Upper lobe of right lung (tissue), 1 donor: ENCODE measurements at places on chromosomes 1 and 21. TPM values are rescaled to one million over a fixed set of nuclear protein-coding genes. Genes with fewer than 3 reads are reported as not detected.
A peak's percentile ranks its signal among the peaks of the same experiment; 100 is the strongest.

- H3K4me3 ChIP-seq: no peak overlapping the region
- H3K27me3 ChIP-seq: no peaks in the 10 kb centered on the region
- H3K36me3 ChIP-seq: peaks cover 4% of the 10 kb centered on the region
- H3K4me1 ChIP-seq: no peaks in the 10 kb centered on the region
These were observed 23.4 kb downstream of the PRKCZ start for GRCh38 chr1:2073382-2074230.

DNA sequence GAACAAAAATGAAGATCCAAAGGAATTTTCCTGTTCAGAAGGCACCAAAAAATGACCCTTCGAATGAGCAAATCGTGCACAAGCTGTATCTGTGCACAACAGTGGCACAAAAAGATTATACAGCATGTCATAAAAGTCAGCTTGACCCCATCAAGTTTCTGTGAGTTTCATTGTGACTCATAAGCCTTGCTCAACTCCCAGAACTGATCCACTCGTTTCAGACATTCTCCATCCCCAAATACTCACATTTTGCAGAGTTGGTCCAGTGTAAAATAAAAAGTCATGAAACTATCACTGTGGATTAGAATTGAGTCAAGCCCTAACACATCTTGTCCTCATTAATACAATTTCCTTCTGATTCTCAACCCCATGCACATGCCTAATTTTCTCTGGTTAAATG is 174.7 kb upstream of the PKN2 start:
- no peak overlapping the region for H3K4me3 ChIP-seq
- no peaks in the 10 kb centered on the region for H3K4me1 ChIP-seq
- no peaks in the 10 kb centered on the region for H3K36me3 ChIP-seq

DNA sequence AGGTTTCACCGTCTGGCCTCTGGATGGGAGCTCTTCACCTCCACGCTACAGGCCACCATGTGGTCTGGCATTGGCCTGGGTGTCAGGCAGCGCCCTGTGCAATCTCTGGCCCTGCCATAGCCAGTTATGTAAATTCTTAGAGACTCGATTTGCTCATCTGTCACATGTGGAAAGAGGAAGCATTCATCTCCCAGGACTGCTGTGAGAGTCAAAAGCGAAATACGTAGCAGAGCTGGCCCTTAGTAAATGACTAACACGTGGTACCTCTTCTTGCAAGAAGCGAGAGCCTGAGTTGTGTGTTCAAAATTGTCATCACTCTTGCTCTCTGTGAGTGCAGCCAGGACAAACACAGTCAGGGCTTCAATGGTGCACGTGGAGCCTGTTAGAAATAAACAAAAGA is 159.0 kb upstream of the BACE2 start:
- no peak for DNase-seq
- H3K27me3 ChIP-seq: no peaks in the 10 kb centered on the region
- no peak overlapping the region for H3K27ac ChIP-seq
- H3K36me3 ChIP-seq: no peaks in the 10 kb centered on the region
- no peak overlapping the region for H3K4me3 ChIP-seq

DNA sequence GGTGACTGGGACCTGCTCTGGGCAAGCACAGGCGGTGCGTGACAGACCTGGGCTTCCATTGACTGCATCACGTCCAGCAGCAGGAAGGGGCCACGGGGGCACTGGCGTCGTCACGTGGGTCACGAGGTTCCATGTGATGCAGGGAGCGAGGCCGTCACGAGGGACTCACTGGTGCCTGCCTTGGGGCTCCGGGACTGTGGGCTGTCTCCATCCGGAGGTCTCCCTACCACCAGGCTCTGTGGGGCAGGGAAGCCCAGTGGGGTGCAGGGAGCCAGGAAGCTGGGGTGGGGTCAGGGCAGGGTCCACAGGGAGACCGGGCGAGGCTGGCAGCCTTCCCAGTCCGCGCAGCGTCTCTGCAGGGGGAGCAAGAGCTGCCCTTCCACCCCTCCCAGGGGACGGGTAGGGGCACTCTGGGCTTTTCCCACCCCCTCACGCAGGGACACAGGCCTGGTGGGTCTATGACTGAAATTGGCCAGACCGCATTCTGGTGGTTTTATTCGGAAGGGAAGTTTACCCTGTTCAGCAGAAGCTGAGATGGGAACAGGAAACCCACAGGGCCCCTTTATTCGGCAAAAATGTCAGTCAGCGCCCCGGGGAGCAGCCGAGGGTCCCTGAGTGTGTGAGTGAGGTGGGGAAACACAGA is 416 bp upstream of the TNFRSF14 start:
- peaks cover 26% of the 10 kb centered on the region for H3K36me3 ChIP-seq
- peaks cover 30% of the 10 kb centered on the region for H3K4me1 ChIP-seq
- peak overlapping the region; percentile 94 for H3K4me3 ChIP-seq
- no peaks in the 10 kb centered on the region for H3K27me3 ChIP-seq
- H3K27ac ChIP-seq: peak overlapping the region; percentile 98

- no peaks in the 10 kb centered on the region for H3K27me3 ChIP-seq
- no peaks in the 10 kb centered on the region for H3K36me3 ChIP-seq
- no peaks in the 10 kb centered on the region for H3K4me1 ChIP-seq
- no peak for DNase-seq
- no peak overlapping the region for H3K4me3 ChIP-seq
- H3K27ac ChIP-seq: no peak overlapping the region
These were observed 251.2 kb upstream of the VAMP3 start for GRCh38 chr1:7519861-7520395.

DNA sequence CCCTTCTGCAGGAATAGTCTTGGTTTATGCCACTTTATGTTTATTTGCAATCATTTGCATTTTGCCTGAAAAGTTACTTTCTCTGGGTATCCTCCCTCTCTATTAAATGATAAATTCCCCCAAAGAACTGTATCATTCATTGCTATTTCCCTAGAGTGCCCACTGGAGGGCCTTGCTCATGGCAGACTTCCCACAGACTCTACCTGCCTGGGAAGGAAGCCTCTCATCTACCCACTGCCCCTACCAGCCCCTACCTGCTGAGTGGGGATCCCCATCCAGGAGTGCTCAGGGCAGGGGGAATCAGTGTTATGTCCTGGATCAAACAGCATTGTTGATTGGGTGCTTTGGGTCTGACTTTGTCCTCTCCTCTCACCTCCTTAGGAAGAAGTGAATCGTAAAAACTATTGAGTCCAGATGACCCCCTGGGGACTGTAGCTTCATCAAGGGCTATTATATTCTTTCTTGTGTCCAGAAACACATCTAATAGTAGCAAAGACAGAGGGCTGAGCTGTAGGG is 6.8 kb upstream of the LRRN2 start:
- H3K4me1 ChIP-seq: no peaks in the 10 kb centered on the region
- H3K27ac ChIP-seq: no peak overlapping the region
- peaks cover 5% of the 10 kb centered on the region for H3K27me3 ChIP-seq
- no peaks in the 10 kb centered on the region for H3K36me3 ChIP-seq

DNA sequence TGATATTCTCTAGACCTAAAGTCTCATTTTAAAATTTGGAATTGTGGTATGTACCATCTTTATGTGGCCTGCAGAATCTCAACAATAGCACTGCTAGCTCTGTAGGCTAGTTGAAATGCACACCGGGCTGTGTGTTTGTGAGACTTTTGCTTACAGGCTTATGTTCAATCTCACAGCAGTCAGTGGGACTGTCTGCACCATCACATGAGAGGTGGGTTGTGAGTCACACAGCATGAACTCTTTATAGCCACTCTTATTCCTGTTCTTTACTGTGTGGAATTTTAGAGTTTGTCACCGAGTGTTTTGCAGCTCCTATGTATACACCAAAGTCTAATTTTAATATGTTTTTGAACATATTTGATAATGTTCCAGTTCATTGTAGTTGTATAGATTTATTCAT is 74.6 kb downstream of the RASAL2 start:
- no peak for DNase-seq
- no peak overlapping the region for H3K4me3 ChIP-seq
- no peaks in the 10 kb centered on the region for H3K27me3 ChIP-seq
- H3K4me1 ChIP-seq: peaks cover 6% of the 10 kb centered on the region
- H3K27ac ChIP-seq: no peak overlapping the region
- H3K36me3 ChIP-seq: no peaks in the 10 kb centered on the region

- H3K4me1 ChIP-seq: no peaks in the 10 kb centered on the region
- H3K27me3 ChIP-seq: peaks cover 20% of the 10 kb centered on the region
- no peak overlapping the region for H3K4me3 ChIP-seq
- H3K27ac ChIP-seq: no peak overlapping the region
- H3K36me3 ChIP-seq: no peaks in the 10 kb centered on the region
These were observed 2.3 kb downstream of the KLHDC8A start for GRCh38 chr1:205354259-205355074.

DNA sequence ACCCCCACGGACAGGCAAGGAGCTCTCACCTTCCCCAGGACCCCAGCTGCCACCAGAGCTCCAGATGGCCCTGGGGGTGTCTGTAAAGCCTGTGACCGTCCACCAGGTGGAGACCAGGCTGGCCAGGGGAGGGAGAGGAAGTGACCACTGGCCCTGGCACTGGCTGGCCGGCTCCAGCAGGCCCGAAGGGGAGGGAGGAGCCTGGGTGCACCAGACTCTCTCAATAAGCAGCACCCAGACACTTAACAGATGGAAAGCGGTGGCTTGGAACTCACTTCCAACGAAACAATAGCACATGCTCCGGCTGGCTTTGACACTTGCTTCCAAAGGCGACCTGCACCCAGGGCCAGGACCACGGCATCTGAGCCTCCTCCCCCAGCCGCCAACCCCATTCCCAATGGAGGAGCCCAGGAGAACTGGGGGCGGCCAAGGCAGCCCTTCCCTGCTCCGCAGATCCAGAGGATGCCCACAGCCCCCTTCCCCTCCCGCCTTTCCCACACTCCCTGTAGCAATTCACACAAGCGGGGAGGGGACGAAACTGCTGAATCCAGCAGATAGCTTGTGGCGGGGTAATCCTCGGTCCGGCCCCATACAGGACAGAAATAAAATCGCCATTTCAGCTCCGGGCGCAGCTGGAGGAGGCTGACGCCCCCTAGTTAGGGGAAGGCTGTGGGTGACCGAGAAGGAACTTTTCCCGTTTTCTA is 742 bp upstream of the PDE9A start:
- H3K36me3 ChIP-seq: no peaks in the 10 kb centered on the region
- DNase-seq: peak; percentile 89
- peaks cover 27% of the 10 kb centered on the region for H3K4me1 ChIP-seq
- peaks cover 4% of the 10 kb centered on the region for H3K27me3 ChIP-seq

DNA sequence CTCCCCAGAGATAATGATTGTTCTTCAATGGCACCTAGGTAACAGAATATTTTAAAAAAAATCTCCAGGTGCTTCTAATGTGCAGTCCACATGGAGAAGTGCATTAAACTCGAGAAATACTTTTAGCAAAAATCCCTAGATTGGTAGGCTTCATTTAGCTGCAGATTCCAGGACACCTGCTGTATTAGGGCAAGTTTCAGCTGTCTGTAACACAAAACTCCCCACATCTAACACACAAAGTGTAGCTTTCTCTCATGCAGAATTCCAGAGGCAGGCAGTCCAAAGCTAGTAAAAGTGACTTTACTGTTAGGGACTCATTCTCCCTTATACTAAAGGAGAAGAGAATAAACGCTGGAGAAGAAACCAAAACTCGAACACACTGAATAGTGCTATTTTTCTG is 1414.3 kb upstream of the B3GALT2 start:
- H3K4me3 ChIP-seq: no peak overlapping the region
- no peak for DNase-seq
- H3K36me3 ChIP-seq: no peaks in the 10 kb centered on the region
- H3K27me3 ChIP-seq: no peaks in the 10 kb centered on the region
- H3K27ac ChIP-seq: no peak overlapping the region

- peak within 1 kb of the TSS; percentile 76 for H3K4me3 ChIP-seq
- H3K27ac ChIP-seq: peak within 1 kb of the TSS; percentile 87
- DNase-seq: peak; percentile 99
- peaks cover 15% of the 10 kb centered on the region for H3K4me1 ChIP-seq
- no peaks in the 10 kb centered on the region for H3K36me3 ChIP-seq
- H3K27me3 ChIP-seq: no peaks in the 10 kb centered on the region
These were observed at the start of gene ZNF697 for GRCh38 chr1:119647734-119648619. Gene ZNF697, minus strand, starts transcription at chr1:119648266. Its CDS starts 22,166 bp downstream, at chr1:119626100.

- DNase-seq: peak; percentile 5
- no peak overlapping the region for H3K4me3 ChIP-seq
- no peaks in the 10 kb centered on the region for H3K36me3 ChIP-seq
- no peaks in the 10 kb centered on the region for H3K4me1 ChIP-seq
- no peak overlapping the region for H3K27ac ChIP-seq
- peaks cover 16% of the 10 kb centered on the region for H3K27me3 ChIP-seq
These were observed 58.9 kb downstream of the RIPK4 start for GRCh38 chr21:41707960-41708330.

GRCh38 chr1:20125100-20125499 is 5.8 kb upstream of the PLA2G2D start:
- no peaks in the 10 kb centered on the region for H3K36me3 ChIP-seq
- no peak overlapping the region for H3K27ac ChIP-seq
- no peaks in the 10 kb centered on the region for H3K27me3 ChIP-seq
- no peak for DNase-seq
- no peaks in the 10 kb centered on the region for H3K4me1 ChIP-seq

DNA sequence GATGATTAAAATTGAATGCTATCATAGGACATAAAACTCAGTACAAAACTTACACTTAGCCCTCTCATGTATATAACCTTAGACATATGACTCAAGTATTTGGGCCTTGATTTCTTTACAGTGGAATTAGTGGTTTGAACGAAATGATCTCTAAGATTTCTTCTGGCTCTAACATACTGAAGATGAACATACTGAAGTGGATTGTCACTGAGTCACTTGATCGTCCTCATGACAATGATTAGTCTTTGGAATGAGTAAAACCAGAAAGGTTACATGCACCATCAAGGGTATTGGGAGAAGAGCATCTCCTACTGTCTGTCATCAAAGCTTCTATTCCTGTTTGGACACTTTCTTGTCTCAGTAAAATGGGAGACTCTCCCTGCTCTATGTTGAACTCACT is 17.4 kb downstream of the FMN2 start:
- no peak overlapping the region for H3K27ac ChIP-seq
- no peaks in the 10 kb centered on the region for H3K36me3 ChIP-seq

DNA sequence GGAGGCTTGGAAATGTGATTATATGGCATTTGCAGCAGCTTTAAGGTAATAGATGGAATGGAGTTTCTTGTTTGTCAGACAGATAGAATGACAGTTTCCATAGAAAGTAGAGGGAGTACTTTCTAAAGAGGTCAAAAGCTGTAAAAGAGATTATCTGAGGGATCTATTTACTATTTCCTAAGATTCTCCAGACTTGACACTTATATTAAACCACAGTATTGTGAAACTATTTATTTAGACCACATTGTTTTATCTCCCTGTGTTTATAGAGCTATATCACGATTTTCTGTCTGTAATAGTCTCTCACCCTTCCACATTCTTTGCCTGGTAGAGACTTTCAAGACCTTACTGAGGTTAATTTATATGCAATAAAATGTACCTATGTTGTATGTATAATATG is 66.7 kb downstream of the MAN1A2 start:
- no peak for DNase-seq
- no peak overlapping the region for H3K4me3 ChIP-seq
- H3K36me3 ChIP-seq: no peaks in the 10 kb centered on the region
- no peak overlapping the region for H3K27ac ChIP-seq
- H3K27me3 ChIP-seq: no peaks in the 10 kb centered on the region
- no peaks in the 10 kb centered on the region for H3K4me1 ChIP-seq

GRCh38 chr1:9836632-9836960 is 12.8 kb upstream of the CLSTN1 start:
- no peak overlapping the region for H3K4me3 ChIP-seq
- no peaks in the 10 kb centered on the region for H3K4me1 ChIP-seq
- no peaks in the 10 kb centered on the region for H3K36me3 ChIP-seq
- peak; percentile 27 for DNase-seq
- H3K27ac ChIP-seq: no peak overlapping the region

INAVA gene
- total RNA-seq: 9.0 TPM

GLIS1 gene
- 0.14 TPM for total RNA-seq

RWDD3 gene
- total RNA-seq: 12.8 TPM

COL18A1 gene
- total RNA-seq: 60.4 TPM

PADI2 gene
- 20.0 TPM for total RNA-seq

CAPN8 gene
- 83.5 TPM for total RNA-seq

LCE3D gene
- total RNA-seq: not detected

PROK1 gene
- 0.41 TPM for total RNA-seq
